ENCODE measurements at places on chromosomes 12 and 14.

- DNase-seq, result no peak
These were observed 54.0 kb upstream of the CISTR start for GRCh38 chr12:53805791-53806190.

DNA sequence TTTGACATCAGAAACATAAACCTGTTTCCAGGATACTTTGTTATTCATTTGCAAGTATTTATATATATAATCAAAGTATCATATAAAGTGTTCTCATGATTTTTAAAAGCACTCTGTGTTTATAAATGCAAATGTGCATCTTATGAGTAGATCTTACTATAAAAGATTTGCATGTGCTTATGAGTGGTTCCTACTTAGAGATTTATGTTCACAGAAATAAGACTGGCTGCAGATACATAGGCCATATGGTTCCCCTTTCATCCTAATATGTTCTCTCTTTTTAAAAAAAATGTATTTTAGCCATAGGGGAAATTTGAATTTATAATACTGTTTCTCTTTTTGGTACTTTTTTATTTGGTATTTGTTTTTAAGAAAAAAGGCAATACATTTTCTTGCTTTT, 174.2 kb downstream of the ESR2 start:
- DNase-seq, result no peak

DNA sequence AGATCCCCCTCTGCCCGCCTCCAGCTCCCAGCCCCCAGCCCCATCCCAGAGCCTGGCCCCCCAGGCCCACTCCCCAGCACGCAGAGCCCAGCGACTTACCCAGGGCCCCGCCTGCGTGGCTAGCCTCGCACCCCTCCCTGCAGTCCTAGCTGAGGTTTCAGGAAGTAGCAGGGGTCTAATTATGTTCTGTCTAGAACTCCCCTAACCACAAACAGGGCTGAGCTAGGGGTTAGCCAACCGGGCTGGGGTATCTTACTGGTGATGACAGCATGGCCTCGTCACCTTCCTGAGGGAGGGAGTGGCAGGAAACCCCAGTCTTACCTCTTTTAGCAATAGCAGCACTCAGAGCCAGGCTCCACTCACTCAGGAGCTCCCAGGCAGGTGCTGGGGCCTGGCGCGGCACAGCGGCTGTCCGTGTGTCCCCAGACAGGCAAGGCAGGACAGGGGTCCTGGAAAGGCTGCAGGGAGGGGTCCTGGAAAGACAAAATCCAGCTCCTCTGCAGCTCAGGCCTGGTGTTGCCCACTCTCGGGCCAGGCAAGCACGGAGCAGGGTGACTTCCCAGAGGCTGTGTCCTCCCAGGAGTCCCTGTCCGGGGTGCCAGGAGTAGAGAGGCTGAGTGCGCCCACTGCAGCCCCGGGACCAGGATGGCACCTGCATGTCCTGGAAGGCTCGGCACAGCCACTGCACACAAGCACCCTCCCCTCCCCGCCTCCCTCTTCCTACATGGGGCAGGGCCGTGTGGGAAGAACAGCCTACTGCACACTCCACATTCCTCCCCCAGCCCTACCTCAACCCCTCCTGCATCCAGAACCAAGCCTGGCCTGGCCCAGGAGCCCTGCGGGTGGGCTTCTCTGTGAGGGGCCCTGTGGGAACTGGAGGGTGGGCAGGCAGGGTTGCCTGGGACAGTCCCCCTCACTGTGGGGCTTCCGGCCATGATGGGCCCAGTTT, at the start of gene GPR132:
Gene GPR132 (minus strand): TSS at position 151 of the 949 bp plus-strand sequence. CDS start 10,010 bp downstream, outside the sequence.
- DNase-seq, result peak; percentile 85

- no peak for DNase-seq
These were observed 82.5 kb downstream of the PRICKLE1 start for GRCh38 chr12:42507081-42507480.

DNA sequence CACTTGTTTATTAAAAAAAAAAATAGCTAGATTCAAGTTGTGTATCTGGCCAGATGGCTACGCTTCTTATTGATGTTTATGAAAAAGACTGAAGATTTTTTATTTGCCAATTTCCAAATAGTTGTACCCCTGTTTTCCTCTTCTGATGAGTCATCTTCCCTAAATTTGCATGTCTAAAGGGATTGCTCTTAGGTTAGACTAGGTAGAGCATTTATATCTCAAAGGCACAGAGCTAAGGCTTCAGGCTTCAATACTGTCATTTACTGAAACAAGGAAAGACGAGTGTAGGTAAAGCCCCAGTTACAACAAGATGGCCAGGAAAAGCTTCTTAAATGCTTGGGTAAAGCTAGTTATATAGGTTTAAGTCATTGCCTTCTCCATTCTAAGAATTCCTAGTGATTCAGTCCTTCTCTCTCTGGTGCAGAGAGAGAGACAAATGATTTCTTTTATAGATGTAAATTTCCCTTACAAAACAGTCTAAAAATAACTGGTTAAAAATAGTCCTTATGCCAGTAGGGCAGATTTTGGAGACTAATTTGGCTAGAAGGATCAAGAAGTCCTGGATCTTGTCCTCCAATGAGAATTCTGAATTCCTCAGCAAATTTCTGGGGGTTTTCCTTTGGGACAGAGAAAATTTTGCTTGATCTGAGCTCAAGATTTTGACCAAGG, 26.1 kb downstream of the LEMD3 start:
- DNase-seq, result no peak

DNA sequence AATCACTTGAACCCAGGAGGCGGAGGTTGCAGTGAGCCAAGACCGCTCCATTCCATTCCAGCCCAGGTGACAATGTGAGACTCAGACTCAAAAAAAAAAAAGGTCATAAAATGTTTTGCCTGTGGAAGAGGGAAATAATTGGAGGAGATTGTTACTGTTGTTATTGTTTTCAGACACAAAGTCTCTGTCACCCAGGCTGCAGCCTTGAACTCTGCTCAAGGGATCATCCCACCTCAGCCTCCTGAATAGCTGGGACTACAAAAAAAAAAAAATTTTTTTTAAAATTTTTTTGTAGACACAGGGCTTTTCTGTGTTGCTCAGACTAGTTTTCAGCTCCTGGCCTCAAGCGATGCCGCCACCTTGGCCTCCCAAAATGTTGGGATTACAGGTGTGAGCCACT, 33.9 kb downstream of the ARID2 start:
- no peak for DNase-seq

- DNase-seq, result no peak
These were observed 1.5 kb downstream of the STYK1 start for GRCh38 chr12:10672231-10672868.

DNA sequence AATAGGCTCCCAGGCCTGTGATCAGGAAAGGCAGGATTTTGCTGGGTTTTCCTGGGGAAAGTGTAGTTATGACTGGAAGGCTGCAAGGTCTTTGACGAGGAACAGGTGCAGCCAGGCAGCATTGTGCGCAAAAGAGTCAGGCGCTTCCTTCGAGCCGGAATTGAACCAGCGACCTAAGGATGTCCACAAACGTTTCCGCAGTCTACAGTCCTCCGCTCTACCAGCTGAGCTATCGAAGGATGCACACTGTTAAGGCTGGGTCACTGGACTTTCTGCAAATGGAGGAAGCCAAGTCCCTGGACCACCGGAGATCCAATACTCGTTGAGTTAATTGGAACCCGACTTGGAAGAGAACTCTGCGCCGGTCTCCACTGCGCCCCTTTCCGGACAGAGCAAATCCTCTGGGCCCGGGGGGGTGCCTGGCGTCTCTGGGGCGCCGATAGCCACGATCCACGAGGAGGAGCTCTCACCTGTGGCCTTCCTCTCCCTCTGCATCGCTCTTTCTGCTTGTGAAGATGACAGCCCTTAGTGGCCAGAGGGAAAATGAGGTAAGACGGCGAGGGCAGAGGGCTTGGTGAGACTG, 18.4 kb upstream of the OR6S1 start:
- no peak for DNase-seq

DNA sequence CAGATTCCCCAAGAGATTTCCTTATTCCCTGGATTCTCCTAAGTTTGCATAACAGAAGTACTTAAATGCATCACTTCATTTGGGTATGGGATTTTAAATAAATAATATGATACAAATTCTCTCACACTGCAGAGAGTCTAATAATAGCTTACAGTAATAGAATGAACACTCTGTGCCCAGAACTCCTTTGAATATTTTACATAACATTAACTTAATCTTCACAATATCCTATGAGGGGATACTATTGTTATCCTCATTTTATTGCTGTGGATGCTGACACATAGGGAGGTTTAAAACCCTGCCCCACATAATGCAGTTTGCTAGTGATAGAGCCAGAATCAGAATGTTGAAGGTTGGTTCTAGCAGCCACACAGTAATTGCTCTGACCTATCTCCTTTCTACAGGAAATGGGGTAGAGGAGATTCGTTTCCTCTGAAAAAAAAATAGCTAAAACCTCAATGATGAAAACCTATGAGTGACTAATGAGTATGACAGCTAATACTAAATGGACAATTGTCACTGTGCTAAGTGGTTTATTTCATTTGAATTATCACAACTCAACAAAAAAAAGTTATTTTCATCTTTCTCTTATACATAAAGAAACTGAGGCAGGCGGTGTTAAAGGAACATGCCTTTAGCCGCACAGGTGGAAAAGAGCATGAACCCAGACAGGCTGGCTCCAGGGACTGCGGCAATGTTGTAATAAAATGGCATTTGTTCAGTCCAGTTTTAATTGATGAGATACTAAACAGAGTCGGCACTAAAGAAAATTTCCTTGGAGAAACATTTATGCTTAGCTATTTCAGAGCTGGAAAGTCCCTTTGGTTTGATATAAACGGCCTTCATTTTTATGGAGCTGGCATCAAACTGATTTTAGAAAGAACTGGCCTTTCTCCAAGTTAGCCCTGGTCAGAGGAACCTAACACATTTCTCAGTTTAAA, 880.9 kb downstream of the NRXN3 start:
- DNase-seq, result no peak

Data from germinal center (tissue), 1 donor.